Fibroblast of pulmonary artery (primary cell): ENCODE measurements at places on chromosomes 4 and X.

GRCh38 chr4:105624530-105624929 is 72.1 kb downstream of the ARHGEF38 start:
- DNase-seq: peak; percentile 53

DNA sequence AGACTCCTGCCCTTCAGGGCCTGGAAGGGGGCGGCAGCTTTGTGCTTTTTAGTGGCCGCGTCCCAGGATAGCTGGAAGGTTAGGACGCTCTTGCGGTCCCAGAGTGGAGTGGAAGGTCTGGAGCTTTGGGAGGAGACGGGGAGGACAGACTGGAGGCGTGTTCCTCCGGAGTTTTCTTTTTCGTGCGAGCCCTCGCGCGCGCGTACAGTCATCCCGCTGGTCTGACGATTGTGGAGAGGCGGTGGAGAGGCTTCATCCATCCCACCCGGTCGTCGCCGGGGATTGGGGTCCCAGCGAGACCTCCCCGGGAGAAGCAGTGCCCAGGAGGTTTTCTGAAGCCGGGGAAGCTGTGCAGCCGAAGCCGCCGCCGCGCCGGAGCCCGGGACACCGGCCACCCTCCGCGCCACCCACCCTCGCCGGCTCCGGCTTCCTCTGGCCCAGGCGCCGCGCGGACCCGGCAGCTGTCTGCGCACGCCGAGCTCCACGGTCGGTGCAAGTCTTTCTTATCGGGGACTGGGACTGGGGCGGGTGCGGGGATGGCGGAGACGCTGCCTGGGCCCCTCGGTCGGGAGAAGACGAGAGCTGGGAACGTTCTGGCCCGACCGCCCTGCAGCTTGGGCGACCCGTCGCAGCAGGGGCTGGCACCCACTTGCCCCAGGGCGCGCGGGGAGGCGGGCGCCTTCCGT is at the start of gene EDNRA:
TSS of gene EDNRA (plus strand) at position 207 of the 686 bp plus-strand sequence. CDS start 4,585 bp downstream, outside the sequence.
- peak; percentile 54 for DNase-seq

GRCh38 chr4:169209388-169209883 is 61.3 kb downstream of the SH3RF1 start:
- no peak for DNase-seq

- peak; percentile 0 for DNase-seq
These were observed 313.7 kb upstream of the SMIM31 start for GRCh38 chr4:164440199-164440598.

DNA sequence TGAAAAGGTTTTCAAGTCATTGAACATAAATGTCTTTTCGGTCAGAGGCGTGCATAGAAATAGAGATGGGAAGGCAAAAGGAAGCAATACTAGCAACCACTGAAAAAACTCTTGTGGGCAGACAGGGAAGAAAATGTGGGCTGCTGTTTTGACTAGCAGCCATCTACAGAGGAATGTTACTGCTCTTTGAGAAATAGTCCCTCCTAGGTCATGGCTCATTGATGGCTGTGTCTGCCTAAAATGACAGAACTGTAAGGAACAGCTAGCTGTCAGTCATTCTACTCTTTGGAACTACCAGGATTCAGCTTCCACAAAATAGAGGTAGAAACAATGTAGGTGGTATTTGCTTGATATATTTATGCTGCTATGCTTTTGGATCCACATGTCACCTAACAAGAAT is 26.9 kb upstream of the TMPRSS11B start:
- DNase-seq: peak; percentile 17

DNA sequence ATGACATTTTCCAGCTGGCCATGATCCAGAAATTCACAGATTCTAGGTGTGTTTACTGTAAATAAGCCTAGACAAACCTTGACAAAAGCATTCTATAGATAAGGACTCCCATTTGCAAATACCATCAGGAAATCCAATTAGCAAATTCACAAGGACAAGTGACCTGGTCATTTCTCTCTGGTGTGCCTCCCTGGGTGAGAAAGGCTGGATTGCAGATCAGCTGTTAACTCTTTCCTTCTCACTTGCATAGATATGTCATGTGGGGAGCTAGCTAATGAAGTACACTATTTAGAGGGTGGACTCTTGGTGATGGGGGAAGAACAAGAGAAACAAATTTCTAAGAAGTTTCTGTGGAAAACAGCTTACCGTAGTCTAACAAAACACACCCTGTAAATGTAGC is 58.9 kb downstream of the MOSPD2 start:
- DNase-seq: no peak

GRCh38 chrX:97609938-97610337 is 726.2 kb downstream of the RPA4 start:
- DNase-seq: no peak

- DNase-seq: peak; percentile 20
These were observed 114.5 kb upstream of the PCDH7 start for GRCh38 chr4:30605616-30606190.

- DNase-seq: no peak
These were observed 468.7 kb downstream of the ANKRD50 start for GRCh38 chr4:124243671-124244366.

DNA sequence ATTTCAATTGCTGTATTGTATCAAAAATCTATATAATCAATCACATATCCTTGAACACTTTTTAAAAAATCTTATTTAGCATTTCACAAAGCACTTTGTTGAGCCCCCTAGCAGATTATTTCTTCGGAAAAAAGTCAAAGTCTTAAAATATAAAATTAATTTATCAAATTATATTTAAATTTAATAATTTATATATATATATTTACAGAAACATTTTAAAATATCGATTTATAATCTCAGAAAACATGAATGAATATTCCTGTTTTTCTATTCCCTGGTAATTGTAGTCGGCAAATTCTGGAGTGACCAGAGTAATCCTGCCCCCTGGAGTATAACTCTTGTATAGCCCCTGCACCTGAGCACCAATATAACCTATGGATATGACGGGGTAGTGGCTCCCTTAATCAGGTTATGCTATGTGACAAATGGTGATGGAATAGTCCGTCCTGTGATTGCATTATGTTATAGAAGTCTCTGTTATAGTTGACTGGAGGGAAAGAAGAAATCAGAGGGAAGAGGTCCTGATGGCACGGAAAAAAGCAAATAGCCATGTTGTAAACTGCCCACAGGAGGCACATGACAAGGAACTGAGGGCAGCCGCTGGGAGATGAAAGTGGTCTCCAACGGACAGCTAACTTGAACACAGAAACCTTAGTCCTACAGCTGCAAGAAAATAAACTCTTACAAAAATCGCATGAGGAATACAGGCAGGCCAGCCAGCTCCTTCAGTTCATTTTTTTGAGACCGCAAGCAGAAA is 1092.3 kb downstream of the ARAP2 start:
- no peak for DNase-seq

DNA sequence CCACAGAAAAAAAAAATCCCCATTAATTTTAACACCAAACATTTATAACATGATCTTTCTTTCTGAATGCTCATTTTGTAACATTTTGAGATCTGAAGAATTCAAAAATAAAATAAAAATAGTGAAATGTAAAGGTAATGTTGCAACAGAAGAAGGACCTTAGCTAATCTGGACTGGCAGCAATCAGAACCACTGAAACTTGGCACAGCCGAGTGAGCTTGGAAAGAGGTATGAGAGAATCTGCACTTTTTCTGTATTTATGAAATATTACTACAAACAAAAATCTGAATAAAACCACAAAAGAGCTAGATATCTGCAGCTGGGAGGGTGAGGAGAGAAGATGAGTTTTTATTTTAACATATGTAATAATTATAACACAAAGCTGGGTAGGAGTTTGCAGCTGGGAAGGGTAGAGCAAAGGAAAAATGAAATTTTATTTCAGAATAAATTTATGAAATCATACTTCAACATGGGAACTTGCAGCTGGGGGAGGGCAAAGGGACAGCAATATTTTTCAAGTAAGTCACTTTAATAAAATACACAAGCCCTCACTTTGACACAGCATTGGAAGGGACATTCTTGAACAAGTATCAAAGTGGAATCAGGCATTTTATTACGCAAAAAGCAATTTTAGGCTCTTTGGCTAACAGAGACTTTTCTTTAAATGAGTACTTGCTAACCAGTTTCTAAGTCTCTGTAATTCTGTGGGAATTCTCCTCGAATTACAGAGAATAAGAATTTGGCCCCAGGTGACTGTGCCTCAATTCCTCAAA is 26.7 kb downstream of the DKK2 start:
- no peak for DNase-seq

GRCh38 chr4:85556283-85556682 is 81.3 kb downstream of the ARHGAP24 start:
- DNase-seq: no peak

- no peak for DNase-seq
These were observed 219.5 kb downstream of the HS6ST2 start for GRCh38 chrX:132738951-132739350.

GRCh38 chr4:25863831-25864418 is 1.1 kb upstream of the SEL1L3 start:
- DNase-seq: no peak

GRCh38 chr4:75251547-75251946 is 262.7 kb downstream of the RCHY1 start:
- no peak for DNase-seq

GRCh38 chr4:58119298-58119697 is 1009.1 kb upstream of the IGFBP7 start:
- DNase-seq: no peak

DNA sequence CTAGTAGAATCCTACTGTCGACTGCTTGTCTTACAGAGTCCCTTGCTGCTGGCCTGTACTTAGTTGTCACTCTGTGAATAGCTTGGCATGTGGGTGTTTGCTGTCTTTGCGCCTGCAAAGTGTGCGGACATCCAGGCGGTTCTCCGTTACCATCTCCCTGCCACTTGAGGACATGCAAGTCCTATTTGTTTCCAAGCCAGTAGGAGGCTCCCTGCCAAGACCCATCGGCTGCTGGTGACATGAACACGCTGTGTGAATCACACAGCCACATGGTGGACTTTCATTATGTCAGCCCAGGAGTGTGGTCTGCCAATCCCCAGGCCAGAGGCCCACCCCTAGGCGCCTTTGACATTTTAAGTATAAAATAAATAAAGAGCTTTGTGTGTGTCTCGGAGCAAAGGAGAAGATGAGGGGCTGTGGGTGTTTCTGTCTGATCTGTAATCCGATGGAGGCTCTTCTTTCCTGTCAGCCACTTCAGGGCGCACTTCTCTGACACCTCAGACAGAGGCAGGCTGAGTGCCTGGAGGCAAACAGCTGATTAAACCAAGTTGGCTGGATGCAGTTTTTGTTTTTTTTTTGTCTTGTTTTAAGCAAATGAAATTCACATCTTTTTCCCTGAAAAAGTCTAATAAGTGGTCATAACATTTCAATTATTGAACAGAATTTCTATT is 51.5 kb downstream of the ALPK1 start:
- peak; percentile 77 for DNase-seq

GRCh38 chrX:9681011-9681410 is 84.6 kb downstream of the GPR143 start:
- DNase-seq: no peak

- DNase-seq: no peak
These were observed 169.9 kb upstream of the NDP start for GRCh38 chrX:44143061-44143602.

DNA sequence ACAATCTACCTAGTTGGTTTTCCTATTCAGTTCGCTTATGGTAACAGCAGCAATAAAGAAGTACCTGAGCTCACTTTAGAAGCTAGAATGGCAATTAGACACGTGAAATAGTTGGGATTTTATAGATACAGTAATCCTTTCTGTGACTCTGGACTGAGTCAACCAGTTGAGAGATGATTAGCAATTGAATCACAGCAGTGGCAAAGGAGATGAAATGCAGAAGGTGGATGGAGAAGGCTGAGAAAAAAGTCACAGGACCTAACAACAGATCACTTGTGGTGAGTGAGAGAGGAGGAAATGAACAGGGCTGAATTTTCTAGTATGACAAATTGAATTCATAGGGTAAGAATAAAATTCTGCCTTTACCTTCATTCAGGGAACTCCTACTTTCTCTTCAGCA is 197.1 kb upstream of the MAGEB18 start:
- DNase-seq: peak; percentile 28

- DNase-seq: no peak
These were observed 48.0 kb downstream of the TSPAN5 start for GRCh38 chr4:98610431-98610830.

DNA sequence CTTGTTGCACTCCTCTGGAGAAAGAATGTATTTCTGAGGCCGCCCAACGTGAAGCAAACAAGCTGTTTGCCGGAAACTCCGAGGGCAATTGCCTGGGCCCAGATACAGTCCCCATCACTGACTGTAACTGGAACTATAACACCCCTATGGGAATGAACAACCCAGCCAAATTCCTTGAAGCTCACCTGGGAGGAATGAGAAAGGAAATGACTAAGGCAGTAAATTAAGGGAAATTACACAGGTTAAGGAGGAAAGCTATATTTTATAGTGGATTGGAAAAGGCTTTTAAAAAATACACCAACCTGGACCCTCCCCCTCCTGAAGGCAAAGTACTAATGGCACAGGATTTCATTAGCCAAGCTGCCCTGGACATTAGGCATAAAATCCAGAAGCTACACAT is 11.7 kb upstream of the HERC5 start:
- DNase-seq: no peak

DNA sequence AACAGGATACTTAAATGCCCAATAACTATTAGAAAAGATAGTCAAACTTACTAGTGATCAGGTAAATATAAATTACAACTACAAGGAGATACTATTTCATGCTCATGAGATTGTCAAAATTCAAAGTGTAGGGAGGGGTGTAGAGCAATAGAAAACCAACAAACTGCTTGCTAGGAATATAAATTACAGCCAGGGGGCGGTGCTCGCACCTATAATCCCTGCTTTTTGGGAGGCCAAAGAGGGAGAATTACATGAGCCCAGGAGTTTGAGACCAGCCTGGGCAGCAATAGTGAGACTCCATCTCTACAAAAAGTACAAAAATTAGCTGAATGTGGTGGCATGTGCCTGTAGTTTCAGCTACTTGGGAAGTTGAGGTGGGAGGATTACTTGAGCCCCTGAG is 556.5 kb upstream of the NR3C2 start:
- peak; percentile 22 for DNase-seq

GRCh38 chr4:142645475-142646108 is 200.5 kb downstream of the INPP4B start:
- peak; percentile 51 for DNase-seq

- DNase-seq: peak; percentile 82
These were observed 161.5 kb downstream of the PPARGC1A start for GRCh38 chr4:23728393-23728792.

DNA sequence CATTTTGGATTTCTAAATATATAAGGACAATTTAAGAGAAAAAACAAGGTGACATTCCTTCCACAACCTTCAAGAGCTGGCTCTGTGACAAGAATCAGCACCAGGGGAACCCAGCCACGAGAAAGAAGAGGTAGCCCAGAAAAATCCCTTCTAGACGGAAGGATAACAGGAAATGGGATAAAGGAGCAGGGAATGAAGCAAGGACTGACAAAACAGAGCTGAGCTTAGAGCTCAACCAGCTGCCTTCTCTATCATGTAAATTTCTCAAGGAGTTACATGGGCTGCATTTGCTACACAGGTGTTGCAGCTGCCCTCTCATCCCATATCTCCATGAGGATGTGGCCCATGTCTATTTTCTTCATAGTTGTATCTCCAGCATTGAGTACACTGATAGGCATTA is 154.2 kb upstream of the PRDX4 start:
- DNase-seq: no peak
